Immature natural killer cell (primary cell): ENCODE measurements at places on chromosomes 3 and 15. TPM values are rescaled to one million over a fixed set of nuclear protein-coding genes. Genes with fewer than 3 reads are reported as not detected.

DNA sequence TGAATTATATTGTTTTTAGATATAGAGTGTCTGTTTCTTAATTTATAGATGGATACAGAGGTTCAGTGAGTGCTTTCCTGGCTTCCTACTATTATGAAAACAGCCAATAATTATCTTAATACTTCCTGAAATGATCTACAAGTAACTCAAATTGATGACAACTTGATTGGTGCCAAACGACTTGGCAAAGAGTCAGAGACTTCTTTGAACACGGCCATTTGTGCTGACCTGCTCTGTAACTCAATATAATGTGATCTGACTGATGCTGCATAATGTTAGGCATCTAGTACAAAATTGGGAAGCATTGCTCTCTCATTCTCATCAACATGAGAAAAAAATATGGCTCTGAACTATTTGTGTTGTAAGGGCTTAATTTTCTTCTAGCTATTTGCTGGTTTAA is 193.9 kb downstream of the DIPK2A start:
- no peak for DNase-seq

- no peak for DNase-seq
Observed at GRCh38 chr3:197001106-197001971, 28.3 kb downstream of the MELTF start.

GRCh38 chr15:97961067-97961954 is 808 bp downstream of the ARRDC4 start:
- no peak for DNase-seq

- no peak for DNase-seq
Observed at GRCh38 chr15:82105451-82106215, 59.8 kb upstream of the MEX3B start.

DNA sequence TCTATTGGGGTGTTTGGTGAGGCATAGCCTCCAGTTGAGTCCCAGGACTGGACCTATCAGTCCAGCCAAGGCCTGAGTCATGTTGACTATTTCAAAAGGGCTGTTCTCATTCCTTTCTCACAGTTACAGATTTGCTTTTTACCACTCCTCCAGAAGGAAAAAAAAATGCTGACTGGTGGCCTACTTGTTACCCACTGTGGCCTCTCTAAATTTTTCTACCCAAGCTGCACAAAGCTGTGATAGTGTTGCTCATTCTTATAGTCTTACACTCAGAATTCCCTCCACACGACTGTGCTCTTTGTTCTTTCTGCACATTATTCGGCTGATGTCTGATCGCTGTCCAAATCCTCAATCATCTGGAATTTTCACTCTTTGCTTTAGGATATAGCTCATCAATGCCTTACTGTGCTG is 1142.2 kb downstream of the IGSF11 start:
- DNase-seq, result no peak

GRCh38 chr3:178419071-178419470 is 117.2 kb upstream of the KCNMB2 start:
- DNase-seq, result no peak

DNA sequence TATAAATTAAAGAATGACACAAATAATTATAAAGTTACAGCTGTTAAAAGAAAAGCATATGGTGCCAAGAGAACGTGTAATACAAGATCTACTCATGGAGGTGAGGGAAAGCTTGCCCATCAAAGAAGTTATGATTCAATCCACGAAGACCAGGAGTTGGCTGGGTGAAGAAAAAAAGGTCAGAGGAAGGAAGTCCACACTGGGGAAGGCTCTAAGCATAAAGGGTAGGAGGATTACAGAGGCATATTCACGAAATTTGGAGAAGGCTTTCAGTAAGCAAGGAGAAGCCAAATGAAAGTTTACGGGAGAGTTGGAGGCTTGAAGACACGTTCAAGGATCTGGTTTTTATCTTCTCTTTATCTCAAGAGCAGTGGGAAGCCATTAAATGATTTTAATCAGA is 1.8 kb upstream of the TGFBR2 start:
- DNase-seq, result no peak

GRCh38 chr3:65408531-65409175 is 630.1 kb downstream of the MAGI1 start:
- DNase-seq, result no peak

DNA sequence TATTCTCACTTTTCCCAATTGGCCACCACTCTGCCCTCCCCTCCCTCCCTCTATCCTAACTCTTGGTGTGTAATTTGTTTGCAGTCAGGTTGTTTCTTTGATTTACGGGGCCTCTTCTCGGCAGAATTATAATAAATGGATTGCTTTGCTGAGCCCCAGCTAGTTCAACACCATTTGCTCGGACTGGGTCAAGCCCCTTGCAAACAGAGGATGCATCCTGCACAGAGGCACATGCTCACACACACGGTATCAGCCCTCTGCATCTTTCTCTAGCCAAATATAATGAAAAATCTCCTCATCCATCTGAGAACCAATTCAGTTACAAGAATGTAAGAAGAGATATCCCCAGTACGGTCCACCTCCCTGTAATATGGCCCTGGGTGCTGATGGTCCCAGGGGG is 97.7 kb downstream of the EPHB1 start:
- no peak for DNase-seq

DNA sequence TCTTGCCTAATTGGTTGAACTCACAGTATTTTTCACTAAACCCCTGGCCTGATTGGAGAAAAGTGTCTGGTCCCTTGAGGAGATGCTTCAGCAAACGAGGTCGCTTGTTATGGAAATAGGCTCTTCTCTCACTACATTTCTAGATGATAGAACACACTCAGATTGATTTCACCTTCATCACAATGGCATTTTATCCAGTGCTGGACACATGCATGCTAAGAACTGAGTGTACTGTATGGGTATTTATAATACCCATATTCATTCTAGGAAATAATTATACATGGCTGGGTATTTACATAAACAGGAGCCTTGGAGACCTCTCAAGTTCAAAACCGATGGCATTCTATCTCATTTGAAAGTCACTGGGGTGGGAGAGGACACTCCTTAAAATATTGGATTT is 444.9 kb downstream of the LPP start:
- no peak for DNase-seq

DNA sequence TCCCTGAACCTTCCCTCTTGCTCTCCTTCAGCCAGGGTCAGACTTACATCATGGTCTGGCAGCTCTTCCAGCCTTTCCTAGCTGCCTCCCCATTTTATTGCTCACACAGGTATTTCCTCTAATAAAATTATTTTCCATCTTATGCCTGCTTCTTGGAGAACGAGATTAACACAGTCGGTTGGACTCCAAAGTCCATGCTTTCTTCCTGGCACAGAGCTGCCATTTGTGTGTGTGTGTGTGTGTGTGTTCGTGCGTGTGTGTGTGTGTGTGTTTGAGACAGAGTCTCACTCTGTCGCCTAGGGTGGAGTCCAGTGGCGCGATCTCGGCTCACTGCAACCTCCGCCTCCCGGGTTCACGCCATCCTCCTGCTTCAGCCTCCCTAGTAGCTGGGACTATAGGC is 15.5 kb downstream of the FSD2 start:
- no peak for DNase-seq

GRCh38 chr3:126518779-126519177 is 1.2 kb upstream of the UROC1 start:
- no peak for DNase-seq

DNA sequence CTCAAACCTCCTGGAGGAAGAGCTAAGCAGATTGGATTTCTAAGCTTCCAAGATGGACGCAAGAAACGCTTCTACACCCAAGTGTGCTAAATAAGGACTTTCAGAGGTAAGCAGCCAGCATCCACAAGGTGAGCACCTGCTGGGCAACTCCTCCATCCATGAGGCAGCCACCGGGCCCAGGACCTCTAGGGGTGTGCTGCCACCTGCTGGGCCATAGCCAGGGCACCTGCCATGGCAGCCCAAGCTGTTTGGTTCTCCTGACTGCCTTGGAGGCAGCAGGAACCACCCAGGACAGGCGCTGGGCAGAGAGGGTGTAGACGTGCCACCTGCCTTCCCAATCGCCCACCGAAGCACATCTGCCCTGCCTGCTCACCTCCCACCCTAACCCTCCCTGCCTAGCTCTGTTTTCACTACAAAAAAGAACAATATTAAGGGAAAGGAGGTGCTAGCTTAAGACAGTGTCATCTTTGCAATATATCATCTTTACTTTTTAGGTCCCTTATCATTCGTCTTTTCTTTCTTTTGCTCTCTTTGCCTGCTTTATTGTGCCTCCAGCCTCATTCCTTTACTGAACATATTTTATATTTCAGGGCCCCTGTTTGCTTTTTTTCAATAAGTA is 12.9 kb downstream of the C15orf62 start:
- peak; percentile 76 for DNase-seq

The WDR93 gene
- polyA plus RNA-seq, result 0.16 TPM

The TICRR gene
- not detected for polyA plus RNA-seq
